ENCODE measurements at places on chromosomes 5 and 9.

GRCh38 chr5:172283020-172283861 lies at the start of gene UBTD2:
Gene UBTD2, minus strand, starts transcription at chr5:172283764. Its CDS starts 99 bp downstream, at chr5:172283665.
- peak; percentile 36 for DNase-seq

DNA sequence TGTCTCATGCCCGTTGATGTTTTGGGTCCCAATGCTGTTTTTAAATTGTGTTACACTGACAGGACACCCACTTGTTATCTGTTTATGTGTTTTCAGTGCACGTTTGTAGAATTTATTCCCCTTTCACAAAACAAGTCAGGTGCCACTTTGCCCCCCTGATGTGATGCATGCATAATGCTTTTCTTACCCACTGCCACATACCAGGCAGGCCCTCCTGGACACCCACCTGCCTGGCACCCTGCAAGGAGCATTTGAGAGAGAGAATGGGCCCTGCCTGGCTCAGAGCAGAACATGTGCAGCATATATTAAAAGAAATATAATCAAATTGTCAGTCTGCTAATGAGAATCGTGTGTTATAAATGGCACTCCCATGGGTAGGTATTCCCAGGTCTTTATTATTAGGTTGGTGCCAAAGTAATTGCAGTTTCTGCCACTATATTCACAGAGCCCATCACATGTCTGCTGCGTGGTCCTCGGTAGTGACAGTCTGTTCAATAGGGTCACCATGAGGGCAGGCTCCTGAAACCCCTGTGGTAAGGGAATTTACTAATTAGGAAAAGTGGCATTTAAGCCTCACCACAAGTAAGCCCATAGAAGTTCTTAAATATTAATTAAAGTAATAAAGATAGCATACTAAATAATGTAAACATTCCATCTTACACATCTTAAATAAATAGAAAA lies 52.2 kb upstream of the CKMT2 start:
- DNase-seq: no peak

DNA sequence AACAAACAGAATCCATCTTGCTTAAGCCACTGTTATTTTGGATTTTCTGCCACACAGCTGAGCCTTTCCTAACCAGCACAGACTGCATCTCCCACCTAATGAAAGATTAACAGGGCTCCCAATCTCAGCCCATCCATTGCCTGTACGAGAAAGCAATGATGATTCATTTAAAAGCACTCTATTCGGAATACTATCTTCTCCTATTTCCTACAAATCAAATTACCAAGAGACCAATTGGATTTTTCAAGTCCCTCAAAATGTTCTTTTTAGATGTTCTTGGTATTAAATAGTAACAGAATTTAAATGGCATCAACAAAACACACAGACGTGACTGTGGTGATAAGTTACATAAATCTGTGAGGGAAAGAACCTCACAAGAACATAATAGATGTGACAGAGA lies 324.1 kb downstream of the AGTPBP1 start:
- DNase-seq: no peak

GRCh38 chr5:176899296-176899891 lies at the start of gene HK3:
Gene HK3, minus strand, starts transcription at chr5:176899346. Its CDS starts 3,187 bp downstream, at chr5:176896159.
- peak; percentile 32 for DNase-seq

DNA sequence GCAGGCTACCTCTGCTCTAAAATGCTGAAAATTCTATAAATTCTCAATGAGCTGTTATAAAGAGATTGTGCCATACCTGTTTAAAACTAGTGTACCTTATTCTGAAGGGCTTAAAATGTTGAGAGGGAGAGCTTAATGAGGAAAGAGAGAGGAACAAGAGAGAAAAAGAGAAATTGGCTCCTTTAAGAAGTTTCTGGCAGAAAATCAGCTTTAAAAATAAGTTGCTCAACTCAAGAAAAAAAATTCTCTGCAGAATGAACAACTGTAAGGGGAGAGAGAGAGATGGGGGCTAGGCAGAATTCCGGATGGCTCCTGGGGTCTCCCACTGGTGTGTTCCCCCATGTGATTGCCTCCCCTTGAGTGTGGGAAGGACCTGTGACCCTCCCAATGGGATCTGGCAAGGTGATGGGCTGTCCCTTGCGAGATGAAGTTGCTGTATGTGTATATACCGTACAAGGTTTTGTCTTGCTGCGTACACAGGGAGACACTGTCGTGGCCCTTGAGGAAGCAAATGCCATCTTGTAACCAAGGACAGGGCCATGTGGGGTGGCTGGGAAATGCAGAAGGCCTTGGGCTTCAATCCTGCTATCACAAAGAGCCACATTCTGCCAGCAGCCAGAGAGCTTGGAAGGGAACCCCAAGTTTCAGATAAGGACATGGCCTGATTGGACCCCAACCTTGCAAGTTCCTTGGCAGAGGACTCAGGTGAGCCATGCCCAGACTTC lies 64.3 kb upstream of the S1PR3 start:
- no peak for DNase-seq

DNA sequence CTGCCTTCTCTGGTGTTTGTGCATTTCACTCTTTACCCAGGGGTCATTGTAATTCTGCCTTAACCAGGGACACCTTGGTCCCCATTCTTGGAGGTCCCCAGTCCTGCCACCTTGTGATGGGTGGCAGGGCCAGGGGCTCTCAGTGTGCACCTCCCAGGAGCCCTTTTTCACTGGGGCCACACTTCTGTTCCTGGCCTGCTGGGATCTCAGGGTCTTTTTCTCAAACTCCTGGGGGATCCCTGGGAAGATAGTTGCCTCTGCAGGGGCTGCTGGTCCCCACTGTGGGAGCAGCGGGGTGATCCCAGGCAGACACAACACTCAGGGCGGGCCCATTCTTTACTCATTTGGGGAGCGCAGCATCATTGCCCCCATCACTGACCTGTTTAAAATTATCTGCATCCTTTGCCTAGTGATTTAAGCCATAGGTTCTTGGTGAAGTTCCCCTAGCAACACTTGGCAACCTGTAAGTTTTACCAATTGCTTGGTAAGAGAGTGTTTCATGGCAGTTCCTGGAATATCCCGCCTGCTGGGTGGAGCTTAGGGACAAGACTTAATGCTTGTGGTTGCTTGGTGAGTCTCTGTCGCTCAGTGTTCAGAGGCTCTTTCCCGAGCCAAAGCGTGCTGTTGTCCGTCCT lies 15.7 kb downstream of the PHF2 start:
- no peak for DNase-seq

DNA sequence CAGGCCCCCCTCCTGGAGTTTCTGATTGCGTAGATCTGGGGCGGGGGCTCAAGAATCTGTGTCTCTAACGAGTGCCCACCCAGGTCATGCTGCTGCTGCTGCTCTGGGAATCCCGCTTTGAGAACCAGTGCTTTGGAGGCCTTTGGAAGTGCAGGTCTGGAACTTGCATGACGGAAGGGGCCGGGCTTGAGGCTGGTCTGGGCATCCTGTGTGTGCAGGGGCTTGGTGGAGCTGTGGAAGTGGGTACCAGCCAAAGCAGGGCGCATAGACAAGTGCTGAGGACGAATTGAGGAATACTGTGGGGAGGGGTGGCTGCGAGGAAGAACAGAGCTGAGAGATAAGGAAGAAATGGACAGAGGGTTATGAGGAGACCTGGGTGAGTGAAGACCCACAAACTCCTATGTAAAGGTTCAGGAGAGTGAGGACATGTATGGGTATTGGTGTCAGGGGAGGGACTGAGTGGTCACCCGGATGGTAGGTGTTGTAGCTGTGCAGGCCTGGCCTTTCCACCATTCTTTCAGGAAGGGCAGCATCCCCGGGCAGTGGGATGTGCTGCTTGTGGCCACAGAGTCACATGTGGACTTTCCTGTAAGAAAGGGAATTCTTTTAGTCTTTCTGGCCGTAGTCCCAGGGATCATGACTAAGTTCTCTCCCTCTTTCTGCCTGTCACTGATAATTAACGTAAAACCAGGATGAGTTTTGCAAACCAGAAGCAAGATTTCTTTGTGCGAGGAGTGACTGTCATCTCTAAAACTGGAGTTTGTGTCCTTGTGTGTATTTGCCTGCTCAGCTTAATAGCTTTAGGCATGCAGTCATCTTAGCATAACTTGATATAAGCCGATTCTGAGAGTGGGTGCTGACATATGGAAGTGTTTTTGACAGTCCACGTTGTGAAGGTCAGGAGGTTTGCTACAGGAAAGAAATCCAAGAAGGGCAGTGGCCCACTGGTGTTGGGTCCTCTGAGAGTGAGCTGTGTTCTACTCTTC lies 43.3 kb upstream of the TJP2 start:
- DNase-seq: peak; percentile 32

DNA sequence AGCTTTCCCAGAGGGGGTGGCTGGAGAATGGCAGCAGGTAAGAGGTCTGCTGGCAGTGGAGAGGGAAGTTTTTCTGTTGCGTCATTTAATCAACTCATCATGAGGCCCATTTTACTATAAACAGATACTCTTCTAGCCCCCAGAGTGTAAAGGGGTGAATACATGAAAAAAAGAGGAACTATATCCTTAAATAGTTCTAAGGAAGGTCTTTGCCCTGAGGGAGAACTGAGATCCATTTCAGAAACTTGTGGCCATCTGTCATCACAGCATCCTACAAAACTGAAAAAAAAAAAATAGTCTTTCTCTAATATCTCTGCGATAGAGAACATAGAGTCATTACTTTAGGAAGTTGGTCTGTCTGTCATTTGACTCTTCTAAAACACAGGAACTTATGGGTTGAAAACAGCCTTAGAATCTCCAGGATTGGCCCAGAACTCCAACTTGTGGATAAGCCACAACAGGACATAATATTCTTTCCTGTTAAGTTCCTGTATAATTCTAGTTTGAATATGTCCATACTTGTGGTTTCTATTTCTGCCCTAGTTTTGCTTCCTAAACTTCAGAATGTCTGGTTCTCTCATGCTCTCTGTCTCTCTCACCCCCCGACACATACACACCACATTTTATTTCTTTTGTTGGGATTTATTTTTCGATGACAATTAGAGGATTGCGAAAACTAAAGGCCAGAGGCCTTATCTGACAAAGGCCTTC lies 238.5 kb upstream of the PIK3R1 start:
- DNase-seq: no peak

DNA sequence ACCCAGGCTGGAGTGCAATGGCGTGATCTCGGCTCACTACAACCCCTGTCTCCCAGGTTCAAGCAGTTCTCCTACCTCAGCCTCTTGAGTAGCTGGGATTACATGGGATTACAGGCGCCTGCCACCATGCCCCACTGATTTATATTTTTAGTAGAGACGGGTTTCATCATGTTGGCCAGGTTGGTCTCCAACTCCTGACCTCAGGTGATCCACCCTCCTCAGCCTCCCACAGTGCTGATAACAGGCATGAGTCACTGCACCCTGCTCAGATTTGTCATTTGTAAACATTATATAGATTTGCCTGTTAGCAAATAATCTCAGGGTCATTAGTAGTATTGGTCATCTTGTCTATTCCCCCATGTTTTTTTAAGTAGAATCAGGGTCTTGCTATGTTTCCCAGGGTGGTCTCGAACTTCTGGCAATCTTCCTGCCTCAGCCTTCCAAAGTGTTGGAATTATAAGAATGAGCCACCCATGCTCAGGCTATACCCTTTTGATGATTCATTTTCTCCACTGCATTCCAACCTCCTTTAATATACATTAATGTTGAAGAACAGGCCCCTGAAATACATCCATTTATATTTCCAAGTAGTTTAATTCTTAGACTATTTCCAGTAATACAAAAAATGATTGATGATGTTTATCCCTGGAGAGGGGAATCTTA lies 17.3 kb downstream of the CENPH start:
- DNase-seq: no peak

- DNase-seq: no peak
These were observed 21.7 kb downstream of the FER start for GRCh38 chr5:108769352-108769751.

GRCh38 chr5:16866795-16867576 lies 69.1 kb downstream of the MYO10 start:
- no peak for DNase-seq

DNA sequence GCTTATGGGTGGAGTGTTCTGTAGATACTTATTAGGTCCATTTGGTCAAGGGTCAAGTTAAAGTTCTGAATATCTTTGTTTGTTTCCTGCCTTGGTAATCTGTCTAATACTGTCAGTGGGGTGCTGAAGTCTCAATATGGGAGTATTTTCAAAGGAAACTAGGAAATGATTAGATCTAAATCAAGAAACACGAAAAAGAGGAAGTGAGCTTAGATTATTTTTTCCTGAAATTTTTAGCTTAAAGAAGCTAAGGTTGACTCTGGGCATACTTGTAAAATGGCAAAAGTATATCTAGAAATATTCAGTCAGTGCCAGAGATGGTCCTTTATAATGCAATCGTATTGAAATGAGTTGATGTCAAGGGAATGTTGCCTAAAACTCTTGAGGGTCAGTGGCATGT lies 313.5 kb downstream of the ICE1 start:
- no peak for DNase-seq

DNA sequence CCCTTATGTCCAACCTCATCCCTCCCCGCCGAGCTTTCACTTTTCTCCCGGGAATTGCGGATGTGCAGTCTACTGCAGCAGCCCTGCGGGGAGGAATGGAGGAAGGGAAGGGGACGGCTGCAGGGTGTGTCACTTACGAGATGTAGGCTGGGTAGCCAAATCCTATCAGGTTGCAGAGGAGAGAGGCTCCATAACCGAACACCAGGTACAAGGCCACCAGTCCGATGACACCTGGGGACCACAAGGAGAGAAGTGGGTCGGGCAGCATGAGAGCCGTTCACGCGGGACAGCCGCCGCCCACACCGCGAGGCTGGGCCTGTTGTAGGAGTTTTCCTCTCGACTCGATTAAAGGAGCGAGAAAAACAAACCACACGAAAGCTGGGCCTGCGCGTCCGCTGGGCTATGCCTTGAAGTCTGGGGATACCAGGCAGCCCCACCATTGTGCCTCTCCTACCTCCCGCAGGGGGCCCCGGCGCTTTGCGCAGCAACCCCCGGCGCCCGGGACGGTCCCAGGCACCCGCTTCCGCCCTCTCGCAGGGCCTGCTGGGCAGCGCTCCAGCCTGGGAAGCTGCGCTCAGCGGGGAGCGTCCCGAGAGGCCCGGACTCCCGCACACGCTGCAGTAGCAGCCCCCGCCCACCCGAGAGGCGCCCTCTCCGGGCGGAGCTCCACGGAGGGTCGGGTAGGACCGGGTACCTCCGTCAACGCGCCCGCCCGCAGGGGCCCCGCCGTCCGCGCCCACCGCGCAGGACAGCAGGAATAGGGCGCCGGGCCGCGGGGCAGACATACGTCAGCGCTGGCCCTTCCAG lies 798 bp downstream of the REEP5 start:
- DNase-seq: peak; percentile 56

DNA sequence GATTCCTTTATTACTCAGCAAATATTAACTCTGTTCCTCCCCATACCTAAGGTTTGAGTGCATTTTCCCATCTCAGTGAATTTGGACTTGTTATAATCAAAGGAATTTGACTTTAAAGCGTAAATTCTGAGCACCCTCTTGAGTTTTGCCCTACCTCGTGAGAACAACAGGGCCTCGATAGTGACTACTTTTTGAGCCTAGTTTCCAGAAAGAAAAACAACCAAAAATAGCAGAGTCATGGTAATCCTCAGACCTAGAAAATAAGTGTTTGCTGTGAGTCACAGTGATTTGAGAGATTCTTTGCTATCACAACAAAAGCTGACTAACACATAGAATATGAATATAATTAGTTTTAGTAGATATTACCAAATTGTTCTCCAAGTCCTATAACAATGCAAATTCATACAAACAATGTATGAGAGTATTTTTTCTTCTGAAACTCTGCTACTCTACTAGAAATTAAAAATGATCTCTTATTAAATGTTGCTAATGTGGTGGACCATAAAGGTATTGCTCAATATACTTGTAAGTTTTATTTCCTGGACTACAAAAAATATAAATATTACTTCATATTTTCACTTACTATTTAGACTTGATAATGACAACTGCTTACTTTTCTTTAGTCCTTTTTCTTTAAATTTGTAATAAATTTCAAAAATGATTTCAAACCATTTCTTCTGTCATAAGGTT lies 759.7 kb downstream of the BRINP1 start:
- DNase-seq: no peak

All from pons (tissue), 1 donor.